ENCODE measurements at places on chromosomes 3 and 15.

GRCh38 chr3:160830796-160831195, 74.8 kb downstream of the PPM1L start:
- no peak for DNase-seq

- no peak for DNase-seq
Observed at GRCh38 chr3:196440041-196440537, 7.9 kb upstream of the UBXN7 start.

- no peak for DNase-seq
Observed at GRCh38 chr3:1356101-1356500, 263.3 kb downstream of the CNTN6 start.

- DNase-seq: no peak
Observed at GRCh38 chr3:24111711-24112110, 166.6 kb downstream of the NR1D2 start.

DNA sequence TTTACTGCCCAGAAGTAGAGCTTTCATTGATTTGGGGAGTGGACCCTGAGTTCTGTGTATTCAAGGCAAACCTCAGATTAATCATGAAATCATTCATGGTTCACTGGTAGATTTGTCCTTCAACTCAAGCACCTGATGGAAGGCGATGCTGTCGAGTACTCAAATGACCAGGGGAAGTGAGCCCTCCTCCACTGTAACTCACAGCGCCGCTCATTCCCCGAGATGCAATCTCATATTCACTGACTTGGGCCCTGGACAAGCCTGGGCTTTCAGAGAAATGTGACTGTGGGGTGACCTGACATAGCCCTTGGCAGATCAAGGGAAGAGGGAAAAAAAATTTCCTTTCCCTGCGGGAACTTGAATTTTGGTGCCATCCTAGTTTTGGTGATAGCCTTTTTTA, 156.7 kb upstream of the BHLHE40 start:
- DNase-seq: no peak

DNA sequence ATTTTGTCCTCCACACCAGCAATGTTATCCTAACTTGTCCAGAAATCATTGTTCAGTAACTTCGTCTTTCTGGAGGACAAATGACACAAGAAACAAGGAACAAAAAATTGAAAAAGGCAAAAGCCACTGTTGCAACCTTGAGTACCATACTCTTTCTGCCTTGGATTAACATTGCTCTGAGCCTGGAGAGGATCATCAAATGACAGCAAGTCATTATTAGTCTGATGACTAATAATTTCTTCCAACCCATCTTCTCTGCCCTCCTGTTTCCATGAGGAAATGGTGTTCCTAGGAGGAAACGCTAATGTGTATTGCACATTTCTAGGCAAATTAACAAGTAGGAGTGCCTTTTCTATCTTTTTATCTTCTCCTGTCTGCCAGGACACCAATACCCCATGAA, 153.9 kb downstream of the PCCB start:
- no peak for DNase-seq

- peak; percentile 49 for DNase-seq
Observed at GRCh38 chr15:38651328-38652038, 86.9 kb upstream of the RASGRP1 start.

GRCh38 chr15:60563539-60564404, 84.8 kb upstream of the ICE2 start:
- DNase-seq: no peak
